Activated CD8-positive, alpha-beta memory T cell treated with anti-CD3 and anti-CD28 coated beads for 4 hours (primary cell): ENCODE measurements at places on chromosomes 6 and 20.

DNA sequence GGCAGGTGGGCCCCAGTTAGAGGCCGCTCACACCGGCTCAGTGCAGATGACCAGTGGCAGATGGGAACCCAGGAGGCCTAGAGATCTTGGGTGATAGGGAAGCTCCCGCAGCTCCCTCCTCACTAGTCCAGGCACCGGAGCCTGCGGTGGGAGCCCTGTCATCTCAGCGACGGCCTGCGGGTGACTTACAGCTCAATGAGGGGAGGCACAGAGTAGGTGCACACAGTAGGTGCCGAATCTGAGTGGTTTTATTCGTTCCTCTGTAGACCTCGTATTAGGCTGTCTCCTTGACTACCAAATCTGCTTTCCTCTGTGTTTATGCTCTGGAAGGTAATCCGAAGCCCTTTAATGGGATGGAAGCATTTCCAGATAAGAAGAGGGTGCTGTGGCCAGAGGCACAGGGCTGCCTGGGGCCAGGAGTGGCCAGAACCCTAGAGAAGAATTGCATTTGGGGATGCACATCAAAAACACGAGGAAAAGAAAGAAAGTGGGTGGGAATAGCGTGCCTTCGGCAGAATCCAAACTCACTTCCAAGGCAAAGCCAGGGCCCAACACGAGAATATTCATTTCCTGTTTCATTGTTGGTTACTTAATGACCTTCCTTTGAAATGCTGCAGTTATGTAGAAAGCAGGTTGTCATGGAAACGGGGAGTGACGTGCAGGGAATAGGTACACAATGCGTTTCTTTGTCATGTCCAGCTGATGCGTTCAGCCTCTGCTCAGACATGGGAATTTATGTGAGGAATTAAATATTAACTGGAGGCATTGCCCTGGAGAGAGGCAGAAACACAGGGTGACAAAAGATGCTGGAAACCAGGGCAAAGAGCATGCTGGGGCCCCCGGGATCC lies 24.7 kb downstream of the MYT1 start:
- no peak for DNase-seq

- no peak for DNase-seq
Measured at GRCh38 chr6:118103381-118104146, 196.5 kb downstream of the SLC35F1 start.

DNA sequence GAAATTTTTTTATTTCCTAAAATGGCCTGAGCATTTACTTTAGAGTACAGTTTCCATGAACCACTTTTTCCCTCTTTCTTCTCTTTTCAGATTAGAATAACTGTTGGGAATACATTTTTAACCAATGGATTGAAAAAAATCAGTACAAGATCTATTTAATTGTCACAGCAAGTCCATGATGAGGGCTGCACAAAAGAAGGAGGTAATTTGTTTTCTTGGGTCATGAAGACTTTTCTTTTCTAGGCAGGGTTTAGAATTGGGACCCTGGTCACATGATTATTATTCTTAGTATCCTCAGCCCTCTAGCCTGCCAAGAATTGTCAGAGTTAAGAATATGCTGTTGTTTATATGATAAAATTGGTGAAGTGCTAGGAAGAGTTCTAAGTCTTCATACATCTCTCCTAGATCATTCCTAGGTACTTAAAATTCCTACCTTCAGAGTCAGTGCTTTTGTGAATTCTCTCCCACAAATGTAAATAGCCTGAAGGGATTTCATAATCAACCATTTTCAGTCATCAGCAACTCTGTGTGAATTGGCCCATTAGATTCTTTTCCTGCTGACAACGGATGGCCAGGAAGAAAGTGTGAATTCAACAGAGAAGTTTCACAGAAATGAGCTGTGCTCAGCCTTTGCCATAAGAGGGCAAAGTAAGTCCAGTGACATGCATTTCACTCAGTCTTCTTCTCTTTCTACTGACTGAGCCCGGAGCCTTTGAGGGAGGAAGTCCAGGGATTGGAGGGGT lies 32.4 kb upstream of the TPBG start:
- no peak for DNase-seq

- DNase-seq, result no peak
Measured at GRCh38 chr6:156618600-156619205, 158.5 kb upstream of the ARID1B start.

DNA sequence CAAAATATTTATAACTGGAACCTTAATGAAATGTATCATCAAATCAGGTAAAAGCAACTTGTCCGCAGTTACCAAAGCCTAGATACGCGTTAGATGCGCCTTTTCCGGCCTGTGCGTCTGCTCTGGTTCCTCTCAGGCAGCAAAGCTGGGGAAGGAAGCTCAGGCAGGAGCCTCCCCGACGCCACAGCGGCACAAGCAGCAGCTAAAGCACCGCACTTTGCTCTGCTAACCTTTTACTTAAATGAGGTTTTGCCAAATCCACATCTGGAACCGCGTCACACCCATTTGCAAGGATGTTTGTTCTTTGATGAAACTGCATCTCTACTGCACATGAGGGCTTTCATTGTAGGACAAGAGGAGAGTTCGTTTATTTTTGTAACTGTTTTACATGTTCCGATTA lies 36.8 kb downstream of the THBS2 start:
- DNase-seq, result no peak

DNA sequence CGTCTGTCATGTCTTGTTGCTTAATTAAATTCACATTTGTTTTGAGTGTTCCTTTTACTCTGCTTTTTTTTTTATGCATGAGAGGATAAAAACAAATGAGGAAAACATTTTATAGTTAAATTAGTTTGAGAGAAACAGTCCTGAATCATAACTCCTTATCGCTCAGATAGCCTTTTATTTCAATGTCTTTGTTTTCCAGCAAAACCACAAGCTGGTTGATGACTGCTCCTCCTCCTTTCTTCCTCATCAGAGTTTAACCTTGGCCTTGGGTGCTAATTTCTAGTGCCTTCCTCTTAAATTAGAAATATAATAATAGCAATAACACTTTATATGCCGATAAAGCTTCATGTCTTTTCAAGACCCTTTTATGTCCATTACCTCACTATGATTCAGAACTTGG lies 3.1 kb downstream of the NOX3 start:
- no peak for DNase-seq

GRCh38 chr6:170162011-170162774 lies 128.7 kb downstream of the DLL1 start:
- DNase-seq, result no peak

DNA sequence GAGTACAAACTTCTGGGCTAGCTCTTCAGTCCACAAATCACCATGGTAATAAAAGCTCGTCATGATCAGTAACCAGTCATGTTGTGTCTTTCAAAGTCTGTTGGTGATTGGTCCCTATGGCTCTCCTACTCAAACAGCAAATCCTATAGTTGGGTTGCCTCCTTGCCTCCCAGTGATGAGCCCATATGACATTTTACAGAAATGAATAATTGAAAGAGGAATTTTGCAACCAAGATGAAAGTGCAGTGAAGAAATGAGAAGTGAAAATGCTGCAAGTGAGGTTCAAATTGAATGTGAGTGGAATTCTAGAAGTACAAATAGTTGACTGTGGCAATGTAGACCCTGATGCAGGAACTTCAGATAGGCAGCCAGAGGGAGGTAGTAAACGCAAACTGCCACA lies 5.1 kb upstream of the SIRPD start:
- no peak for DNase-seq

GRCh38 chr20:19071446-19071725 lies 141.1 kb upstream of the SLC24A3 start:
- no peak for DNase-seq

DNA sequence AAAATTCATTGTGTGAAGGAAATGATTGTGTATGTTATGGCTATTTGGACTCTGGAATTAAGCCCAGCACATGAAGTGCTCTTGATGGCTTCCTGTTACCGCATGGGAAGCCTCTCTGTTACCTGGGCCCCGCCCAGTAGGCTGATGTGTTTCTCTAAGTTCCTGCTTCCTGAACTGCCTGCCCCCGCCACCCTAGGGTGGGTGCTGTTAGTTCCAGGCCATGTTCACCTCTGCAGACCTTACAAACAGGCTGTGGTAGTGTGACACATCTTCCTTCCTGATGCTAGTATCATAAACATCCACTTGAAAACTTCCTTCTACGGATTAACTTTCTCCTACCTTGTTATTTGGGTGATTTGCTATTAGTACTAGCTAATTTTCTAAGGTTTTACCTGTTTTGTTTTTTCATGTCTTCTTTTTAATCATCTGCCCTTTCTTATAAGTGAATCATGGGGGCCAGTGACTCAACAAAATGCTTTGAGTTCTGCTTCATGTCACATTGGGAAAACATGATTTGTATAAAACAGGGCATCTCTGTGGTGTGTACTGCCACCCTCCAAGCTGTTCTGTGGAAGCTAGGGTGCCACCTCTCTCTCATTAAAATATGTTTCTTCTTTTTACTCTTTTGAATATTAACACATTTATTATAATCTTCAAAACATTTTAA lies 40.6 kb downstream of the SH3BGRL2 start:
- peak; percentile 25 for DNase-seq

- no peak for DNase-seq
Measured at GRCh38 chr20:46056970-46057855, 28.2 kb downstream of the SLC12A5 start.

GRCh38 chr20:49989234-49990065 lies 6.7 kb downstream of the SNAI1 start:
- DNase-seq, result no peak

- no peak for DNase-seq
Measured at GRCh38 chr20:10789386-10789785, 115.6 kb upstream of the JAG1 start.

DNA sequence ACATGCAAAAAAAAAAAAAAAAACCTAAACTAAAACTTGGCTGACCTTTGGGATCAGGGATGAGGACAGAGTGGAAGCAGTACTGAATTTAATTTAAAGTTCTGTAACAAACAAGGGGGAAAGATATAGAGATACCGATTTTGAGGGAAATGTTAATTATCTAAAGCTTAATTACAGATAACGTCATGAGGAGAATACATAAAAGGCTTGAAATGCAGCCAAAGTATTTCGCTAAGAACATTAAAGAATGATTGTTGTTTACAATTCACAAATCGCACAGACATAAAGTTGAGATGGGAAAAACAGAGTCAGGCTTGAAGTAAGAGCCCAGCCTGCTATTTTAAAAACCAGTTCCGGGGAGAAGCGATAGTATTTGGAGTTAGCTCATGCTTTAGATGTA lies 208.0 kb upstream of the SASH1 start:
- DNase-seq, result no peak

DNA sequence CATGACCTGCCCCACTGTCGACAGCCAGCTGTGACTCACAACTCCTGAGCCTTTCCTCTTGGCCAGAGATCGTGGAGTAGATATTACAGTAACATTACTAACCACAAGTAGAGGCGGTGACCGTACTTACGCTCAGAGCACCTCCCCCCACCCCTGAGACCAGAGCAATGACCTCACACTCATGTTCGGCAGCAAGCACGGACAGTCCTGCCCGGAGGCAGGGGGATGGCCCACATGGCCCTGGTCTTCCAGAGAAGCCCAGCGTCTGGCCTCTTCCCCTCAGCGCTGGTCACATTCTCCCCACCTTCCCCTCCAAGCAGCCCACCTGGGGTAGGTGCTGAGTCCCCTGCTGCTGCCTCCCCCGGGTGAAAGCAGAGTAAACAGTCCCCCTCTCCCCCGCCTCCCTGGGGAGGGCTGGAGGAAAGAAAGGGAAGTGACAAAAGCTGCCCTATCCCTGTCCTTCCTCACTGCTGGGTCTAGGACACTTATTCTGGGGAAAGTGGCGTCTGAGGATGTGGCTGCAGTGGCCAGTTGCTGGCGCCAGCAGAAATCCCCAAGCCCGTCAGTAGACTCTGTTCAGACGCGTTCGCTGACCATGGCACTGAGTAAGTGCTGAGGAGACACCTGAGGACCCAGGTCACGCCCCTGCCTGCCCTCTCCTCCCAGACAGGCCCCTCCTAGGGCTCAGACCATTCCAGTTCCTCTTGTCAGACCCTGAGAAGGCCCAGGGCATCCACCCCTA lies 68.5 kb downstream of the MRPL14 start:
- DNase-seq, result no peak

DNA sequence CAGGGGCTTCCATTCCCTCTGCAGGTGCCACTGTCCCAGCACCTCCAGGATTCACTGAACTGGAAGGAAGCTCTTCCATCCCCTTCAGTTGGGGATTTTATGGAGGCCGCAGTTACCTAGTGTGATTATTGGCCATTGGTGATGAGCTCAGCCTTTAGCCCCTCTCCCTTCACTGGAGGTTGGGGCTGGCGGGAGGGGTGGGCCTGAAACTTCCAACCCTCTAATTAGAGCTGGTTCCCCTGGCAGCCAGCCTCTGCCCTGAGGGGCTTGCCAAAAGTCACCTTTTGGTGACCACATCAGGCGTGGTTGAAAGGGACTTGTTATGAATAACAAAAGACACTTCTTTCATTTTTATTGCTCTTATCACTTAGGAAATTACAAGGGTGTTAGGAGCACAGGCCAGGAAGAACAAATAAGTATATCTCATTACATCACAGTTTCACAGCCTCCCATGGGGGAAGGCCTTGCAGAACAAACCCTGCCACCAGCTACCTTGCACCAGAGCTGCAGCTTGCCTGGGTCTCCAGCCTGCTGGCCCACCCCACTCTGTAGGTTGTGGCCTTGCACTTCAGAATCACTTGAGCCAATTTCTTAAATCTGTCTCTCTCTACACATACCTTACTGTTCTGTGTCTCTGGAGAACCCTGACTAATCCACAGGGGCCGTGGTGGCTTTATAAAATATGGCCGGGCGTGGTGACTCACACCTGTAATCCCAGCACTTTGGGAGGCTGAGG lies 5.0 kb downstream of the PYGB start:
- DNase-seq, result no peak

- no peak for DNase-seq
Measured at GRCh38 chr6:37920667-37921066, 101.1 kb downstream of the ZFAND3 start.

DNA sequence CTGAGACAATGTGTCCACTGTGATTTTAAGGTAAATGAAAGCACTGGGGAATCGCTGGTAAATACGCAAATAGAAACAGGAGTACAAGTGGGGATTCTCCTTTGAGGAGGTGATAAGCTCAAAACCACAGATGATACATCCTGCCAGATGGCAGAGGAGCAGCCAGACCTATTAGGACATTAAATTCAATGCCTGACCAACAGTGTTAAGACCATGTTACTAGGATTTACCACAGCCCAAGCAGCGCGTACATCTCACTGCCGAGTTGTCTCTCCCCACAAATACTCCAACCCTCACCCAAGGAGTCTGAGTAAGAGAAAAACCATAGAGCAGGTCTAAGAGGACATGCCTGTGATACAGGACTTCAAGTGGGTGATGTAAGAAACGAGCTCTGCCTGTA lies 68.9 kb upstream of the TULP1 start:
- no peak for DNase-seq

DNA sequence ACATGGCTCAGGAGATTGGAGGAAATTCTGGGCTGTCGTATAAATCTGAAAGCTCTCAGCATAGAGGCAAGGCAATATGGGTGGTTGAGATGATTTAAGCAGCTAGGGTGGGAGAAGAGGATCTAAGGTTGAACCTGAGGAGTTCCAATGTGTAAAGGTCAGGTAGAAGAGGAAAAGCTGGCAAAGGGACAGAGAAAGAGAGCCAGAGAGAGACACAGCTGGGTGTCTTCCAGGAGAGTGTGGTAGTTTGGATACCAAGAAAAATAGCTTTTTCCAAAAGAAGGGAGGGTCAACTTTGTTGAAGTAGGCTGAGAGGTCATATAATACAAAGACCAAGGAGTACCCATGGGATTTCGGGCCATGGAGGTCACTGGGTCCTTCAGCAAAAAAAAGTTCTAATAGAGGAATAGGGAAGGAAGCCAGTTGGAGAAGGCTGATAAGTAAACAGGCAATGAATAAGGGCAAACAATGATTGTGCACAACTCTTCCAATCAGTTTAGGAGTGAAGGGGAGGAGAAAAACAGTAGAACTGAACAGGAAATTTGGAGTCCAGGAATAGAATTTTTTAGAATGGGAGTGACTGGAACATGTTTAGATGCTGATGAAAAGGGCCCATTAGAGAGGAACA lies 135.1 kb downstream of the QRSL1 start:
- no peak for DNase-seq

- DNase-seq, result no peak
Measured at GRCh38 chr20:52619101-52619500, 353.1 kb upstream of the TSHZ2 start.
